ENCODE measurements at places on chromosomes 16 and 17.

DNA sequence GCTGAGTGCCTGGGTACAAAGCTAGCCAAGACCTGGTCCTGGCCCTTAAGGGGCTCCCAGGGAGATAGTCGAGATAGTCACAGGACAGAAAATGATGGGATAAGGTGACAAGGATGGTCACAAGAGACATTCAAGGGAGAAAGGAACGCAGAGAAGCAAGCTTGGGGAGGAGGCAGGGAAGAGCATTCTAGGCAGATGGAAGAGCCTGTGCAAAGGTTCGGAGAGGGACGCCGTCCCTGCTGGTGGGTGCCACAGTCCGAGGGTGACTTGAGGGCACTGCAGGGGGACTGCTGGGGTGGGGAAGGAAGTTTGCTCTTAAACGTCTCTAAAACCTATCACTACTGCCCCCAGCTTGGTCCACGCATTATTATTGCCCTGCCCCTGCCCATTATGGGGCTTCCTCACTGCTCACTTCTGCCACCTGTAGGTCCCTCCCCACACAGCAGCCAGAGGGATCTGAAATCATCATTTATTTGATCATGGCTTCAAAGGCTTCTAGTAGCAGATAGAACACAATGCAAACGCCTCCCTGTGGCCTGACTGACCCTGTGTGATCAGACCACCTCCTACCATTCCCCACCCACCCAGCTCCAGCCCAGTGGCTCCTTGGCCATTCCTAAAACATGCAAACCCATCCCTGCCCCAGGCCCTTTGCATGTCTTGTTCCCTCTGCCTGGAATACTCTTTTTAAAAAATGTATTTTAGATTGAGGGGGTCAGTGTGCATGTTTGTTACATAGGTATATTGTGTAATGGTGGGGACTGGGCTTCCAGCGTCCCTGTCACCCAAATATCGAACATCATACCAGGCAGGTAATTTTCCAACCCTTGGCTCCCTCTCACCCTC, 60.3 kb downstream of the RMI2 start:
- DNase-seq = no peak

GRCh38 chr17:80422276-80422675, 7.3 kb downstream of the ENDOV start:
- DNase-seq = no peak

DNA sequence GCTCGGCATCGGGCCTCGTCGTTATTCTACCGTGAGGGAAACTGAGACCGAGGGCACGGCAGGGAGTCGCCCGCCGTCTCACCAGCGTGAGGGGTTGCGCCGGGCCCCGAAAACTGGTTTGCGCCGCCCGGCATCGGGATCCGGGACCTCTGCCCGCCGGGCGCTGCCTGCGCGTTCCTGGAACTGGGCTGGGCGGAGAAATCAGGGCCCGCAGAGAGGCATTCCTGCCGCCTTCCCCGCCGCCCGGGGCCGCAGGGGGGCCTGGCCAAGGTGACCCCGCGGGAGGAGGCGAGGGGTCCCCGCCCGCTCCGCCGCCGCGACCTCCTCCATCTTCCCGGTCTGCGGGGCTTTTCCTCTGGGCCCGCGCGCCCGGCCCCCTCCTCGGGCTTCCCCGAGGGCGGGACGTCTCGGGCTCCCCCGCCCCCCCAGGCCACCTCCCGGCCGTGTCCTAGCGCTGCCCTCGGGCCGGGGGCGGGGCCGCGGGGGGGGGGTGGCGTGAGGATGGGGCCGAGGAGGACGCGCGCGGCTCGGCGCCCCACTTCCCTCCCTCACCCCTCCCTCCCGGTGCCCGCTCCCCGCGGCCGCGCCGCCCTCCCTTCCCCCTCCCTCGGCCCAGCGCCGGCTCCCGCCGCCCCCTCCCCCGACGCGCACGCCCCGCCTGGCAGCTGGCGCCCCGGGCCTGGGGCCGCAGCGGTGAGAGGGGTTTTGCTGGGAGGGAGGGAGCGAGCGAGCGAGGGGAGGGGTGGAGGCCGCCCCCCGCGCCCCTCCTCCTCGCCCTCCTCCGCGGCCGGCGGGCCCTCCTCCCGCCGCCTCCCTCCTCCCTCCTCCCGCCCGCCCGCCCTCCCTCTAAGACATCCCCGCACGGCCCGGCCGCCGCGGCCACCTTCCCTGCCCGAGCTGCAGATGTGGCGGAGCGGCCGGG, at the start of gene GLIS2:
Gene GLIS2, plus strand, starts transcription at position 882 of the 922 bp plus-strand sequence. CDS start 16,214 bp downstream, outside the sequence.
- DNase-seq = peak; percentile 77

- peak; percentile 52 for DNase-seq
Observed at GRCh38 chr17:75845058-75845711, 981 bp upstream of the UNC13D start.

- peak; percentile 39 for DNase-seq
Observed at GRCh38 chr16:81005610-81006161, 999 bp downstream of the CMC2 start.

DNA sequence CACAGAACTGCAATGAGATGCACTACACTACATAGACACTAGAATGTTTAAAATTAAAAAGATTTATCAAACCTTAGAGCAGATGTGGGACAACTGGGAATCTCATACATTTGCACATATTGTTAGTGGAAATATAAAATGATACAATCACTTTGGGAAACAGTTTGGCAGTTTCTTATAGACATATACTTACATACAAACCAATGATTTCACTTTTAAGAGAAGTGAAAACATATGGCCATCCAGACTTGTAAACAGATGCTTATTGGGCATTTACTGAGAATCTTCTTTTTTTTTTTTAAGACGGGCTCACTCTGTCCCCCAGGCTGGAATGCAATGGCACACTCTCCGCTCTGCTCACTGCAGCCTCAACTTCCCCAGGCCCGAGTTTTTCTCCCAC, 50.1 kb downstream of the AXIN2 start:
- no peak for DNase-seq

GRCh38 chr16:88714420-88715302, 8.4 kb downstream of the CTU2 start:
- DNase-seq = no peak

- no peak for DNase-seq
Observed at GRCh38 chr16:69351309-69352027, at the start of gene TMED6. TMED6 (minus strand) TSS chr16:69351786; CDS start chr16:69351753, 33 bp downstream.

DNA sequence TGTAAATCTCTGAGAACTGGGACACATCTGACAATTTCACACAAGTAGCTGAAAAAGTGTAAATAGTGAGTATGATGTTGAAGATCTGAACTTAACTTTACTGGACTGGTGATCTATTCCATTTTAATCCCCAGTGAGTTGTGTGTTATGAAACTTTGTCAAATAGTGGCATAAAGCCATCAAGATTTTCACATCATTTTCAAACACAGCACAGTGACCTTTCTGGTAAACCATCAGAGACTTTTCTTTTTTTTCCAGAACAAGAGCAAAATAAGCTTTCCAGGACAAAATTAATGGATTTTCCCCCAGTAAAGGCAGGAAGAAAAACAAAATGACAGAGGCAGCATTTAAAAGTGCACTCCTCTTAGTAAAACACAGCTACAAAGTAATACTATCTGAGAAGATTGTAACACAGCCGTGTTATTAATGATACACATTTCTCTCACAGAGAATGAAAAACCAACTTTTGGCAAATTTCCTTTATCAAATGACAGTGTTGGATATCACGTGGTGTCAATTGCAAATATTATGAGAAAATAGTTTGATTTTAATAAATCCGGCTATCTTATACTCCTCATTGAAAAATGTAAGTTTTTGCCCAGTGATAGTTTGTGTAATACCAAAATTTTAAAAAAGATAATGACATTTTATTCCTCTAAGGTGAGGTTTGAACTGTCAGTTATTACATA, 16.8 kb upstream of the COL1A1 start:
- DNase-seq = peak; percentile 74

GRCh38 chr16:82660075-82660645, 33.4 kb downstream of the CDH13 start:
- peak; percentile 74 for DNase-seq

- DNase-seq = no peak
Observed at GRCh38 chr16:9965079-9965478, 217.1 kb downstream of the GRIN2A start.

- peak; percentile 20 for DNase-seq
Observed at GRCh38 chr16:66619534-66620428, 15.3 kb downstream of the CMTM3 start.

DNA sequence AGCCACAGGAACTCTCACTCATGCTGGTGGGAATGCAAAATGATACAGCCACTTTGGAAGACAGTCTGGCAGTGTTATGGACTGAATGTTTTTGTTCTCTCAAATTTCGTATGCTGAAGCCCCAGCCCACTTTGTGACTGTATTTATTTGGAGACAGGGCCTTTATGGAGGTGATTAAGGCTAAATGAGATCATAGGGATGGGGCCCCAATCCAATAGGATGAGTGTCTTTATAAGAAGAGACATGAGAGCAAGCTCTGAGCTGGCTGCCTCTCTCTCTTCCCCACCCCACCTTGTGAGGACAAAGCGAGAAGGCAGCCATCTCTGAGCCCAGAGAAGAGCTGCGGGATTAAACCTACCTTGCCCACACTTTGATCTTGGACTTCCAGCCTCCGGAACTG, 21.9 kb upstream of the RAI1 start:
- DNase-seq = no peak

- no peak for DNase-seq
Observed at GRCh38 chr16:14314116-14314515, 243.0 kb downstream of the MRTFB start.

DNA sequence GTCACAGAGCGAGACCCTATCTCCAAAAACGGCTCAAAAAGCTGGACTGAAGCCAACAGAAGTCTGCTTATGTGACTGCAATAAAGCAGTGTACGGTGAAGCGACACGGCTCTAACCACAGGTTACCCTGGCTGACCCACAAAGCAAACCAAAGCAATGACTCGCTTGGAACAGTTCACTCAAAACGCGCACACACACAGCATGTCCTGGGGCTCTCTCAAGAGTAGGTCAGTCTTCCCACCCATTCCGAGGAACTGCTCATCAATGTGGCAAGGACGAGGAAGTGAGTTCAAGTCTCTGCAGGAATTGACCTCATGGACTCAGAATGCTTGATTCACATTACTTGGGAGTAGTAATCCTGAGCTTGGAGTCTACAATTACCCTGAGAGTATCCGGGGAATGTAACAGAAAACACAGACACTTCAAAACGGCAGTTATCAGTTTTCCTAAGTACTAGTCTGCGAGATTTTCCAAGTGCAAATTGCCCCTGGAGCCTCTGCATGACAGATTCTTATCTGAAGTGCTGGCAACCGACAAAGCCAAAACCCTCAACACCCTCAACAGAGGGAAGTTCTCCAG, 25.4 kb downstream of the PELP1 start:
- DNase-seq = peak; percentile 77

DNA sequence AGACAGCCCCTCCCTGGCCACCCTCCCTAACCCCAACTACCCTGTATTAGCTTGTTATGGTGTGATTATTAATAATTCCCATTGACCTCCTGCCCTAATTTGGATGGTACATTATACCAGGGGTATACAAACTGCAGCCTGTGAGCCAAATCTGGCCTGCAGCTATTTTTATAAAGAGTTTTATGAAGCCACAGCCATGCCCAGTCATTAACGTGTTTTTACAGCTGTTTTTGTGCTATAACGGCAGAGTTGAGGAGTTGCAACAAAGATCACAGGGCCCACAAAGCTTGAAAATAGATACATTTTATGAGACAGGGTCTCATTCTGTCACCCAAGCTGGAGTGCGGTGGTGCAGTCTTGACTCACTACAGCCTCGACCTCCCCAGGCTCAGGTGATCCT, 6.0 kb downstream of the METTL22 start:
- DNase-seq = no peak

DNA sequence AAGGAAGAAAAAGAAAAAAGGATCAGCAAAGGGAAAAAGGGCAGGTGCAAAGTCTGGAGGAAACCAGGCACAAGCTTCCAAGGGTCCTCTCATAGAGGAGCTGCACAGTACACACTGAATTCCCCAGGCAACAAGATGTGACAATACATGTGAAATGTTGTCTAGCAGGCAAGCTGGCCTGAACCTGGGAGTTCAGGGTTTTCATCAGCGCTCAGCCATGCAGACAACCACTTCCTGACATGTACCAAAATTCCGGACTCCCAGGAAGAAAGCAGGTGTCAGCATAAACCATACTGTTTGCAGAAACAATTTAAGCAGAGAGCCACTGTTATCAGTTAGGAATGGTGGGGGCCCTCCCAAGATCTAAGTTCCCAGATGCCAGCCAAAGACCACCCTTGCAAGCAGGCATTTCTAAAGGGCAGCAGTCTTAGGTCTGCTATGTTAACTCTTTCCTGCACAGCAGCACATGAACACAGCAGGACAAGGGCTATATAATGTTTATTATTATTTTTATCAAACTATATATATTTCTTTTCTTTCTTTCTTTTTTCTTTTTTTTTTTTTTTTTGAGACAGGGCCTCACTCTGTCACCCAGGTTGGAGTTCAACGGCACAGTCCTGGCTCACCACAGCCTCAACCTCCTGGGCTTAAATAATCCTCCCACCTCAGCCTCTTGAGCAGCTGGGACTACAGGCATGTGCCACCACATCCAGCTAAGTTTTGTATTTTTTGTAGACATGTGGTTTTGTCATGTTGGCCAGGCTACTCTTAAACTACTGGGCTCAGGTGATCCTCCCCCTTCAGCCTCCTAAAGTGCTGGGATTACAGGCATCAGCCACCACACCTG, 10.1 kb downstream of the TK2 start:
- DNase-seq = no peak

- peak; percentile 47 for DNase-seq
Observed at GRCh38 chr16:85461814-85462713, 151.1 kb upstream of the GSE1 start.

- DNase-seq = no peak
Observed at GRCh38 chr16:67417333-67418061, 1.2 kb upstream of the ZDHHC1 start.

- no peak for DNase-seq
Observed at GRCh38 chr17:81039096-81039495, 4.1 kb downstream of the BAIAP2 start.

DNA sequence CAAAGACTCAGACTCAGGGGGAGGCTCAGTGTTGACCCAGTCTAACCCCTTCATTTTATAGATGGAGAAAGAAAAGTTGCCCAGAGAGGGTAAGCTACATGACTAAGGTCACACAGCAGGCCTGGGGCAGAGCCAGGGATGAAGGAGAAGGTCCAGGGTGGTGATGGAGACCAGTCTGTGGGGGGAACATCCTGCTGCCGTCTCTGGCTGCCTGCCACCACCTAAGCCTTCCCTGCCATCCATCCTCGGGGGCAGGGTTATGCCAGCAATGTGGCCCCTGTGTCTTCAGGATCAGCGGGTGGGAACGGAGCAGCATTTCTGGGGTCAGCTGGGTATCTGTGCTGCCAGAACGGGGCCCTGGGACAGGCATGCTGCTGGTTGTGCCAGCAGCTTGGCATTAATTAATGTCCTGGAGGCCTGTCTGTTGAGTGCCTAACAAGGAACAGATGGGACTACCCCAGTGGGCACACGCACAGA, 5.5 kb downstream of the DOK4 start:
- no peak for DNase-seq

- peak; percentile 76 for DNase-seq
Observed at GRCh38 chr16:80994451-80994850, 12.2 kb downstream of the CMC2 start.

DNA sequence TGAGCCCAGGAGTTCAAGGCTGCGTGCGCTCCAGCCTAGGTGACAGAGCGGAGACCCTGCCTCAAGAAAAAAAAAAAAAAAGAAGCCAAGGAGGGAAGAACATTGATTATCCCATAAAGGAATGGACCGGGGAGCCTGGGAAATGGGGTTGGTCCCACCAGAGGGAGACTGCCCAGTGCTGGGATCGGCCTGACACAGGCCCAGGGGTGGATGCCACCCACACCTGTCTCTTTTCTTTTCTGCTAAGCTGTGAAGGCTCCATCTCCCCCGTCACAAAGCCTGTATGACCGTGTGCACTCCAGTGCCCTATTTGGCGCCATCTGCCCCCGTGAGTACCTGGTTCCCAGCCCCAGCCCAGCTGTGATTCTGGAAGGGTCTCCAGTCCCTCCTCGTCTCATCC, 15.7 kb downstream of the UBALD1 start:
- DNase-seq = no peak
